ENCODE measurements at places on chromosomes 3 and 15.
A peak's percentile ranks its signal among the peaks of the same experiment; 100 is the strongest.

DNA sequence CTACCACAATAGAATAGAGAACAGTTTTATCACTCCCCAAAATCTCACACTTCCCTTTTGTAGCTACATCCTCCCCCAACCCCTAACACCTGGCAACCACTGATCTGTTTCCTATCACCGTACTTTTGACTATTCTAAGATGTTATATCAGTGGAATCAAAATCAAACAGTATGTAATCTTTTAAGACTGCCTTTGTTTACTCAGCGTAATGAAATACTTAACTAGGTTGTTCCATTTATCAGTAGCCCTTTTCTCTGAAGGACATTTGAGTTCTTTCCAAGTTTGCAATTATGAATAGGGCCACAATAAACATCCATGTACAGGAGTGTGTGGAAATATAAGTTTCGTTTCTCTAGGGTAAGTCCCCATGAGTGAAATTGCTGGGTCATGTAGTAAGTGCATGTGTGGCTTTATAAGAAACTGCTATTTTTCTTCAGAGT, 372.3 kb downstream of the SV2B start:
- DNase-seq, result no peak

DNA sequence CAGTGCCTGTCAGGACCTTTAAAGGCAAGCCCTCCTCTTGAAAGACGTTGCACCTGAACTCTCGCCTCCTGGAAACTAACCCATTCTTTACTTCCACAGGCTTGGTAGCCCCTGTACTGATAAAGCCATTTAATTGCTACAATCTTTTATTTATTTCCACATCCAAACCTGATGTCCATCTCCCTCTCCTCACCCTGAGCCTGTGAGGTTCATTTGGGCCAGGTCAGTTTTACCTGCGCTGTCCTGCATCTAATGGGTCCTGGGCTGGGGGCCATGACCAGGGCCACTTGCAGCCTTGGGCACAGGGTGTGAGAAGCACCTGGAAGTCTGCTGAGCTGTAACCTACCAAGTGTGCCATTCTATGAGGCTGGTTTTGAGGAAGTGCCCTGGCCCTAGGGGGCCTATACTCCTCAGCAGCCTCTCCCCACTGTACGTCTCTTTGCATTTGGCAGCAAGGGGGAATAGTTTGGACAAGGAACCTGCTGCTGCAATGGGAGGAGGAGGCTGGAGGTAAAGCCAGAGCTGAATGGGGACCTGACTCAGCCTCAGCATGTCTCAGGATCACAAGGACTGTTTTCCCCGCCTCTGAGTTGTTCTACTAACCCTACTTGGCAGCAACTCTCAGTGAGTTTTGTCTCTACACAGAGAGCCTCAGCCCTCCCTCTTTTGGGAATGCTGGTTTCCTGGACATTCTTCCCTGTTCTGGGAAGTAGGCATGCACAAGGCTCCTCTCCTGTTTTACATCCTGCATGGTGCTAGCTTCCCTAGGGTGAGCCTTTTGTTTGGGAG, 53.8 kb downstream of the WDR76 start:
- peak; percentile 31 for DNase-seq

GRCh38 chr3:10901296-10901945, 85.4 kb downstream of the SLC6A11 start:
- DNase-seq, result no peak

DNA sequence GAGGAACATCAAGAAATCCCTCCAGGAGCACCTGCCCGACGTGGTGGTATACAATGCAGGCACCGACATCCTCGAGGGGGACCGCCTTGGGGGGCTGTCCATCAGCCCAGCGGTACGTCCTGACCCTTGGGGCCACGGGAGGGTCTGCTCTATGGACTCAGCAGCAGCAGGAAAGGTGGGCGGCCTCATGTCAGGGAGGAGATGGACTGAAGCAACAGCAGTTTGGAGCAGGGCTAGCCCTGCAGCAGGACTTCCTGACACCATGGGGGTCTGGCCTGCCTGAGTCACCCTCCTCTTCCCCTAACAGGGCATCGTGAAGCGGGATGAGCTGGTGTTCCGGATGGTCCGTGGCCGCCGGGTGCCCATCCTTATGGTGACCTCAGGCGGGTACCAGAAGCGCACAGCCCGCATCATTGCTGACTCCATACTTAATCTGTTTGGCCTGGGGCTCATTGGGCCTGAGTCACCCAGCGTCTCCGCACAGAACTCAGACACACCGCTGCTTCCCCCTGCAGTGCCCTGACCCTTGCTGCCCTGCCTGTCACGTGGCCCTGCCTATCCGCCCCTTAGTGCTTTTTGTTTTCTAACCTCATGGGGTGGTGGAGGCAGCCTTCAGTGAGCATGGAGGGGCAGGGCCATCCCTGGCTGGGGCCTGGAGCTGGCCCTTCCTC, 24.2 kb downstream of the HDAC11 start:
- DNase-seq, result no peak

- DNase-seq, result no peak
These were observed 10.3 kb downstream of the PDZRN3 start for GRCh38 chr3:73614419-73614818.

DNA sequence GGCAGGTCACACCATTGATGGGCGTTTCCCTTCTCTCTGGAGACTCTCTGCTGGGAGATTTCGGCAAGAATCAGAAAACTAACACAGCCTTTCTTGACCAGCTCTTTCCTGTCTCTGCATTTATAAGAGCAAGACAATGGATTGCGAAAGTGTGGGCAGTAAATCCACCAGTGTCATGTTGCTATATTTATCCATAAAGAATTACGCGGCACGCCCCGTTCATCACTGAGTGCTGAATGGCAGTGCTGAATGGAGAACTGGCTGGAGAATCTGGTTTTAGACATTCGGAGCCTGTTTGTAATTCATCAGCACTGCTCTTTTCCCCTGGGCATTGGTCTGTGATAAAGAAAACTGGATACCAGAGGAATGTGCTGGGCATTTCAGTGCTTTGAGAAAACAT, 2.0 kb upstream of the CEMIP start:
- DNase-seq, result peak; percentile 89

DNA sequence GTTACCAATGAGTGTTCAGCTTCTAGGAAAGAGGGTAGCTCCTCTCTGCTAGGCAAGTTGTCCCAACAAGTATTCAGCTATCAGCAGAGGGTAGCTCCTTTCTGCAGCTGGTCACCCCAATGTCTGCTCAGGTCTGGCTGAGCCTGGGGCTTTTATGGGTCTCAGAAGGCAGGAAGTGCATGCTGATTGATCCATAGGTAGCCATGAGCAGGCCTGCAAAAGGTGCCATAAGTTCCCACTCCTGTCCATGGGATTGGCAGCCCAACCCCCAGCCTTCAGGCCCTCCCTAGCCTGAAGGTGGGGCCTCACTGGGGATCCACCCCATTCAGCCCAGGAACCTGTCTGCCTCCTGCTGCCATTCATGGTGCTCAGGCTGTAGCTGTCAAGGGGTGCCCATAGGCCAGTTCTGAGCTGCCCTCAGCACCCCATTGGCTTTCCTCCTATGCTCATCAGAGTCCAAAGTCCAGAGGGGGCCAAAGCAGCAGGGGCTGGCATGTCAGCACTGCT, 34.6 kb upstream of the DNAJC13 start:
- no peak for DNase-seq

DNA sequence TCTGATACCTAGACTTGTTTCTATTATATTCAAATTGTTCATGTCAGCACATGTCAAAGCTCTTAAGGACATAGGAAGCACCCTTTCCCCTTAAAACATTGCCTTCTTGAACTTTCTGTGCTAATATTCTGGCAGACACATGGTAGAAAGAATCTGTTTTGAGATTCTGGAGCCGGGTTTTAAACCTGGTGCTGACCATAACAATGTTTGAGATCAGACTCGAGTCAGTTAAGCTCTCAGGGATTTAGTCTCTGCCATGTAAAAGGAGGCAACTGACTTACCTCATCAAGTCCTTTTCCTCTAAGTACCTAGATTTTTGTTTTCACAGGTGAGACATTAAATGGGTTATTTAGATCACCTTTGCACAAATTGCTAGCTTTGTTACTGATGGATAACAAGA, 38.9 kb downstream of the RBMS3 start:
- no peak for DNase-seq

GRCh38 chr3:187336322-187336721, 31.9 kb upstream of the RTP4 start:
- no peak for DNase-seq

GRCh38 chr3:186682812-186683211, 17.0 kb downstream of the HRG start:
- DNase-seq, result no peak

DNA sequence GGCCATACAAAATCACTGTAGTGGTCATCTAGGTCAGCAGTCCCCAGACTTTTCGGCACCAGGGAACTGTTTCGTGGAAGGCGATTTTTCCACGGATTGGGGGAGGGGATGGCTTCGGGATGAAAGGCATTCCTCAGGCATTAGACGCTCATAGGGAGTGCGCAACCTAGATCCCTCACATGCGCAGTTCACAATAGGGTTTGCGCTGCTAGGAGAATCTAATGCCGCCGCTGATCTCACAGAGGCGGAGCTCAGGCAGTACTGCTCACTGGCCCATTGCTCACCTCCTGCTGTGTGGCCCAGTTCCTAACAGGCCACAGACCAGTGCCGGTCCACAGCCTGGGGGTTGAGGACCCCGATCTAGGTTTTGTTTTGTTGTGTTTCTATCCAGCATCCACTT, 200.1 kb downstream of the SLC9A9 start:
- no peak for DNase-seq

GRCh38 chr3:98763076-98763475, at the start of gene ST3GAL6:
Gene ST3GAL6 (plus strand): TSS chr3:98763340. CDS start chr3:98768441, 5,101 bp downstream.
- no peak for DNase-seq

- DNase-seq, result no peak
These were observed 127.2 kb upstream of the PLSCR5 start for GRCh38 chr3:146732325-146732724.

- DNase-seq, result no peak
These were observed 21.5 kb upstream of the TMEM45A start for GRCh38 chr3:100470951-100471350.

DNA sequence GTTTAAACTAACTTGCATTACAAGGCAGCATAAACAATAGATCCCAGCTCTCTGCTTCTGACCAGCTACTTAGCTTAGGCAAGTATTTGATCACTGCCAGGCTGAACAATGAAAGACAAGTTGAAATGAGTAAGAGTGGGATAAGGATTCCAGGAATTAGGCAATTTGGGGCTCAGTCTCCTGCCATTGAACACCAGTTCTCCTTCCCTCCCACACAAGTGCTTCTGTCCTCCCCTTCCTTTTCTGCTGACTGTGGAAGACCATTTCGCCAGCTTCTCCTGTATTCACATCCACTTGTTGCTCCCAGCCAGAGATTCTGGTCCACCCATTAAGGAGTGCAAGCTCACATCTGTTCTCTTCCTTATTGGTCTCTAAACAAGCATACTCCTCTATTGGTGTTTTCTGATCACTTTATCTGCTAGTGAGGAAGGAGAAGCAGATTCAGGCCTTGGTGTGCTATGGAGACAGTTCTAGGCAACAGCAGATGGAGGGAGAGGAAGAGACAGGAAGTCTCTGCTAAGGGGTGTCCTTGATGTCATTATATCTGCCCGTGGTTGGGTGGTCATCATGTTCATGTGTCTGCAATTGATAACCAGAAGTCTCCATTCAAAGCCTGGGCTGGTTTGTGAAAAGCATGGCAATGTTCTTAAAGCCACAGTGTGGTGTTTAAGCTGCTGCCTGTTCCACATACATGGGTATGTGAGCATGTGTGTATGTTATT, 121.5 kb downstream of the PLCL2 start:
- no peak for DNase-seq

DNA sequence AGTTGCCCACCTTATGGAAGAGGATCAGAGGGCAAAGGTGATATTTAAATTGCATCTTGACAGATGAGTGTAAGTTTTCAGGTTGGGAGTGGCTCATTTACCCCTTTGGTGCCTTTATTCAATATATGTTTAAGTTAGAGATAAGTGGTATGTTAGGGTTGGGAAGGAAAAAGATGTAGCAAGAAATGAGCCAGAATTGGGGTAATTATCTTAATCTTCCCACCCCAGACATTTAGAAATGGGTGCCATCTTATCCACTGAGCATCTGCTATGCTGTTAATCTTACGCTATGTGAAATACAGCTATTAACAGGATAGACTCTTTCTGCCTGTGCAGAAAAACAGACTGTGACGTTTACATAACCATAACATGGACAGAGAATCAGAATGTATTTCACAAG, 6.3 kb downstream of the CMTM7 start:
- DNase-seq, result no peak

DNA sequence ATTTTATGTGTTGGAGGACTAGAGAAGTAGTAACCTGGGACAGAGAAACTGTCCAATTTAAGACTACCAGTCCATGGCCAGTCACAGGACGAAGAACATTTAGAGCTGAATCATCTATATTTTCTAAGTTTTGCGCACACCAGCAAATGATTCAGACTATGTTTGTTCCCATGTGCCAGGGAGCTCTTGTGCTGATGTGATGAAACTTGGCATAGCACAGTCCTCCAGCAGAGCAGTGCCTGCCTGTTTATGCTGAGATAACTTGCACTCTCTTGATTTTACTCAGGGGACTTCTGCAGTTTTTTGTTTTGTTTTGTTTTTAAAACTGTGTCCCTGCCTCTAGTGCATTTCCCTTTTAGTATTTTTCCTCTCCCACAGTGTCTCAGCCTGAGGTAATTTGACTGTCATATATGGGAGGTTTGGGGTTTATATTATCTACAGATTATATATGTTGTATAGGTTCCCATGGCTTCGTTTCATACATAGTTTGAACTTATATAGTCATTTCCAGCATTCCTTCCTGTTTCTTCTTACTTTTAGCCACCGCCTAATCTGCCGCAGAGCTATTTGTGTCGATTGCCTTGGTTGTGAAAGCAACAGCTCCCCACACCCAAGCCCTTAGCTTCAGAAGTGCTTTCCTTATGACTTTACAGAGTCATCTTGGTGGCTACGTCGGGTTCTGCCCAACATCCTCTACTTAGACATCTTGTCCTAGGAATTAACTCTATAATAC, 45.5 kb downstream of the PPM1L start:
- no peak for DNase-seq

GRCh38 chr3:143266511-143266910, 146.9 kb downstream of the CHST2 start:
- DNase-seq, result no peak

GRCh38 chr3:182722907-182723306, 70.4 kb upstream of the ATP11B start:
- no peak for DNase-seq

- DNase-seq, result no peak
These were observed 76.7 kb upstream of the DCBLD2 start for GRCh38 chr3:98978068-98978811.

DNA sequence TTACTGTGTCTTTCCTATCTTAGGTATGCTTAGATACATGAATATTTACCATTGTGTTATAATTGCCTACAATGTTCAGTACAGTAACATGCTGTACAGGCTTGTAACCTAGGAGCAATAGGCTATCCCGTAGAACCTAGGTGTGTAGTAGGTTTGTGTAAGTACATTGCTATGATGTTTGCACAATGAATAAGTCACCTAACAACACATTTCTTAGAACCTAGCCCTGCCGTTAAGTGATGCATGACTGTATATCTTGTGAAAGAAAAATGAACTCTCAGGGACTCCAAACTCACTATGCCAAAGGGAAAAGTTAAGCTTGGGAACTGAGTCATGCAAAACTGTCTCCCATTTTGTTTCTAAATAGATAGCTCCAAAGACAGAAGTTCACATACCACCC, 91.5 kb upstream of the ACP3 start:
- no peak for DNase-seq

- no peak for DNase-seq
These were observed 907.8 kb downstream of the NTRK3 start for GRCh38 chr15:87348746-87349145.

- no peak for DNase-seq
These were observed 161.7 kb downstream of the BBX start for GRCh38 chr3:107684431-107684925.
